Gastroesophageal sphincter (tissue), 4 donors: ENCODE measurements at places on chromosomes 3 and 15. TPM values are rescaled to one million over a fixed set of nuclear protein-coding genes. Genes with fewer than 3 reads are reported as not detected.

GRCh38 chr3:71690341-71690841, 34.8 kb downstream of the EIF4E3 start:
- peak; percentile 63 for ATAC-seq

ZPLD1 gene
- 0.35 TPM for total RNA-seq

GAP43 gene
- 2.7 TPM for total RNA-seq

RHOV gene
- not detected for total RNA-seq

IMPG2 gene
- total RNA-seq: 0.62 TPM

- no peak for ATAC-seq
These were observed 234.8 kb downstream of the CHST2 start for GRCh38 chr3:143354342-143354741.

- no peak for ATAC-seq
These were observed 1.3 kb upstream of the PLA1A start for GRCh38 chr3:119596398-119596797.

GRCh38 chr15:48332642-48333034, 1.4 kb downstream of the DUT start:
- no peak for ATAC-seq

GRCh38 chr3:39130693-39131265, 22.6 kb downstream of the CSRNP1 start:
- ATAC-seq: no peak

STAB1 gene
- 111 TPM for total RNA-seq

DNA sequence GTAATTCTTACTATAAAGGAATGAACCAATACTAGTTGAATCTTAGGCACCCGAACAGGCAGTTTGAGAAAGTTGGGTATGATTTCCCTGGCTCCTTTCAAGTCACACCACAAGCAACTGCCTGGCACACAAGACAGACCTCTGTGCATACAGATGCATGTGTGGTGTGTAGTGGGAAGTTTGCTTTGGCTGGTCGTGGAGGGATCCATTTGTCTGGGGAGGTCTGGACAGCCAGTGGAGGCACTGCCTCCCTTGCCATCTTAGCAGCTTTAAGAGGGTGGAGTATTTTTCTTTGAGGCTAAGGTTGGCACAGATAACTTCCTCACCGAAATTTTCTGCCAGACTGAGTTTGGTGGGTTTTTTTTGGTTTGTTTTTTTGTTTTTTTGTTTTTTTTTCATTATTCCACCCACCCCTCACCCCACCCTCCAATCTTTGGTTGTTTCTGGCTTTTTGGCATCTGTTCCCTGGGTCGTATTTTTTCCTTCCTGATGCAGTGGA, 97.1 kb downstream of the TMEM212 start:
- ATAC-seq: no peak

- ATAC-seq: no peak
These were observed 37.1 kb downstream of the MRPL46 start for GRCh38 chr15:88430051-88430450.

- no peak for ATAC-seq
These were observed 35.7 kb downstream of the MECOM start for GRCh38 chr3:169627789-169628188.

WWTR1 gene
- 482 TPM for total RNA-seq

CHRFAM7A gene
- total RNA-seq: 0.27 TPM

ACKR4 gene
- not detected for total RNA-seq

SCG5 gene
- 4.8 TPM for total RNA-seq

- ATAC-seq: peak; percentile 61
These were observed 27.0 kb upstream of the RNF7 start for GRCh38 chr3:141710888-141711616.

CSTA gene
- 0.69 TPM for total RNA-seq

IRAK2 gene
- total RNA-seq: 2.2 TPM

- ATAC-seq: no peak
These were observed 2.8 kb upstream of the ISG20 start for GRCh38 chr15:88636050-88636449.

GUCA1C gene
- not detected for total RNA-seq

- ATAC-seq: peak; percentile 82
These were observed 37.9 kb upstream of the TSC22D2 start for GRCh38 chr3:150370122-150370602.

- peak; percentile 60 for ATAC-seq
These were observed 38.3 kb downstream of the CPN2 start for GRCh38 chr3:194312743-194313281.

DNA sequence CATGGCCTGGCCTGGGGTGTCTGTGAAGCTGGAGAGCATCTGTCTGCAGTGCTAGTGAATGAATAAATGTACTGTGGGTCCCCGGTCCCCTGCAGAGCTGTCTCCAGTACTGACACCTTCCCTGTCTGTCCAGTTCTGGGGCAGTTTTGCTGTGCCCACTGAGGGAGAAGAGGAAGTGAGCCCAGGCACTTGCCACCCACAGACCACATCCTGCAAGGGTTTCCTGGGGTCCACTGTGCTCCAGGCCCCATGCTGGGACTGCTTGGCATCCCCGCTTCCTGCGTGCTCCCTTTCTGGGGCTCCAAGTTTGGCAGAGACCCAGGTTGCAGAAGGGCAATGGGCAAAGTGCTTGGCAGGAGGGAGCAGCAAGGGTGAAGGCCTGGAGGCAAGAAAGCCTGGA, 4.9 kb upstream of the SLC6A6 start:
- ATAC-seq: no peak
